ENCODE measurements at places on chromosomes 5 and 9.

- no peak for DNase-seq
Measured at GRCh38 chr5:55773057-55773456, 35.2 kb downstream of the DDX4 start.

DNA sequence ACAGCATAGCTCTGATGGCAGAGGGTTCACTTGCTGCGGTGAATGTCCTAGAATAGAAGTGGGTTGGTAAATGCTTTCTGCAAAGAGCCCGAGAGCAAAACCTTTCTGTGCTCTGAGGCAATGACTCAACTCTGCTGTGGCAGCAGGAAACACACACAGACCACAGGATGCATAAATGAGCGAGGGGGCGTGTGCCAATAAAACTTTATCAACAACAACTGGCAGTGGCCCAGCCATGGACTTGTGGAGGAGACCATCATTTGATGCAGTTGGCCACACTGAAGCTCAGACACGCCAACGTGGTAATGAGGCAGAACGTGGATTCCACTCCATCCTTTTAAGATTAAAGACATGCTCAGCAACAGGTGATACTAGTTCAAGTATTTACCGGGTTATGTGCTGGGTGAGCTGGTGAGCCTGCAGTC is 6.8 kb downstream of the MRPL36 start:
- no peak for DNase-seq

DNA sequence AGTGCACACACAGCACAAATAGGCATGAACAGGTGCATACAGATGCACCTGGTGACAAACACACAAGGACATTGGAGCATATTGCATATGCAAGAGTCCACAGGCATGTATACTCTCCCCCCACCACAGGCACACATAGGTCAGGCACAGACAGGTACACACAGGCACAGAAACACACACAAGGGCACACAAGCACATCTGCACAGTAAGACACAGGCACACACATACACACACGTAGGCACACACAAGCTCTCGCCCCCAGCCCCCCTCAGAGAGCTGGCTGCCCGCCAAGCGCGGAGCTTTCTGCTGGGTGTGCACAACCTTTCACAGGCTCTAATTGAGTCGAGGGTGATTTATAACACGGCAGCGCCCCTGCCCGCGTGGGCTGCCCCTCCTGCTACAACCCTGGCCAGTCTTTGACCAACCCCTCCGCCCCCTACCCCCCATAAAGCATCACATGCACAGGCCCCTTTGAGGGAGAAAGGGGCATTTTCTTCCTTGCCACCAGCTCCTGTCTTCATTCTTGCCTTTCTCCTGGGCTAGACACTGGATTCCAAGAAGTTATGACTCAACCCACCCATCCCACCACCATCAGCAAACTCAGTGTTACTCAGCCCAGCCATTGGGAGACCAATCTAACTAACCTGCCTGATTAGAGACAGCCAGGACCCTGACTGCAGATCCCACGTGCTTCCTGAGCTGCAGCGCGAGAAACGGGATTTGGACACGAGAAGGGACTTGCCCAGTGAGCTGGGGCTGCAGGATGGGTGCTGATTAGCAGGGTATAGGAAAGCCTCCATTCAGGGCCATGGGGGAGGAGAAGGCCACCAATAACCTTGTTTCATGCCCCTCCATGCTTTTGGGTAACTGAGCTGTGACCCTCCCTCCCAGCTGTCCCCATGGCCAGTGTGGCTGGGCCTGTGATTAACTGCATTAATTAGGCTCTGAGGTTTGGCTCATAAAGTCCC is 42.8 kb upstream of the PSD2 start:
- DNase-seq, result no peak

DNA sequence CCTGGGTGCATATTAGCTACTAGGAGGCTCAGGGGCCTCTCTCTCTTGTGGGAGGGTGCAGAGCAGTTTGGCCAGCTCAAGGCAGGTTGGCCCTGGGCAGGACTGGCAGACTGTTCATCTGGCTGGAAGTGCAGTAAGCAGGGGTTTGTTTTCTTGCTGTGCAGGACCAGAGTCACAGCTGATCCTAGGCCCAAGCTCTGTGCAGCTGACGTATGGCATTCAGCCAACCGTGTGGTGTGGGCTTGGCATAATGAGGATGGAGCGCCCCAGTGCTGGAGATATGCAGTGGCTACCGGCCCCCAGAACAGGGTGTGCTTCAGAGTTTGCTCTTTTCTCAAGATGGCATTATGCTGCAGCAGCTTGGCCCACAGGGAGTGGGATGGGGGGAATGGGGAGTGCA is 31.0 kb upstream of the PHF24 start:
- no peak for DNase-seq

DNA sequence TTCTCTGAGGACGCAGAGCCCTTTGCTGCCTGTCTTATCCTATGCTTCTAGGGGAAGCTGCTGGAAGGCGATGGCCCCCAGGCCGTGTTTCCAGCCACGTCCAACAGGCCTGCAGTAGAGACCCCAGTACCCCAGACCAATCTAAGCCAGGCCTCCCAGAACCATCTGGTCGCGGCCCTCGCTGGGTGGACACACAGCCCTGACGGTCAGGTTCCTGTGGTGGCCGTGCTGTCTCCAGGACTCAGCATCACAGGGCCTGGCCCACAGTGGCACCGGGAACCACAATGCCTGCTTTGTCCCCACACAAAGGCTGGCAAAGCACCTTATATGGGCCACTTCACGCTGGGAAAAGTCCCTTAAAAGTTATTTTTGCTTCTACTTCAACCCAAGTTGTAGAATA is 44.5 kb downstream of the SEMA4D start:
- no peak for DNase-seq

DNA sequence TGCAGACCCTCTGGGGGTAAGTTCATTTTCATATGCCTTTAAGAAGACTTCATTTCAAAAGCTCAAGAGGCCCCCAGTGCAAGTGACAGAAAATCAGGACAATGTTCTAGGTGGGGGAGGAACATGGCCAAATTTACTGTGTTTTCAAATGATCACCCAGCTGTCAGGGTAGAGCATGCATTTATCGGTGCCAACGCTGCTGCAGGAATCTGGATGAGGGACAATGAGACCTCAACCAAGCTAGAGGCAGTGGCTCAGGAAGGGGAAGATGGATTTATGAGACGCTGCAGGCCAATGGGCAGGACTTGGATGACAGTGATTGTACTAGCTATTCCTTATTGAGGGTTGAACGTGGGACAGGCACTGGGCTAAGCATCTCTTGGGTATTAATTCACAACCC is 278.4 kb downstream of the ASTN2 start:
- no peak for DNase-seq

DNA sequence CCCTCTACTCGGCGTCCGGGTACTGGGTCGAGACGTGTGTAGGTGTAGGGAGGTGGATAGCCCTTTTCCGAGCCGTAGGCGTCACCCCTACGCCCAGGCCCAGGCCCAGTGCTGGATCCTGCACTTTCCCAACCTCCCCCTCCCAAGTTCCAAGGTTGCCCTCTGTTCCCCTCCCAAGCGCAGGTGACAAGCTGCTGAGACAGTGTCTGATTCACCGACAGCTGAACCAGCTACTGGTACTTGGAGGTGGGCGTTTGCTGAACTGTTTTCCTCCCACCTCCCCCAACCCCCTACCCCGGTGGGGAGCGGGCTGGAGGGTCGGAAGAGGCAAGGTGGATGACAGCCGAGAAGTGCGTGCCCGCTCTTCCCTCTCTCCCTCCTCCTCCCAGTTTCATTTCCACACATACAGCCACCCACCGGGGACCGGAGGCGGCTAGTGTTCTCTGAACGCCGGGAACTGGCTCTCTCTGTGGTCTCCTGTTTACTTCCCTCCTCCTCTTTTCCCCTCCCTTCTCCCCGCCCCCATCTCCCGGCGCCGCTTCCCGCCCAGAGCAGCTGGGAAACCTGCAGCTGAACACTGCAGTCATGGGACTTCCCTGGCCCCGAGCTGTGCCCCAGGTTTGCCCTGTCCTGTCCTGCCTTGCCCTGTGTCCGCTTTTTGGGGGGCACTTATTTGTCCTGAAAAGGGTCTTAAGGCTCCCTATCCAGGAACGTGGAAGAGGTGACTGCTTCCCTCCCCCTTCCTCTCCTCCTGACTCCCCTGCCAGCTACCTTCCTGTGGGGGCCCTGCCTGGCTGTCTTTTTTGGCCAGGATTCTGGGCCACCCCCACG is 6.2 kb upstream of the KLF9 start:
- no peak for DNase-seq

DNA sequence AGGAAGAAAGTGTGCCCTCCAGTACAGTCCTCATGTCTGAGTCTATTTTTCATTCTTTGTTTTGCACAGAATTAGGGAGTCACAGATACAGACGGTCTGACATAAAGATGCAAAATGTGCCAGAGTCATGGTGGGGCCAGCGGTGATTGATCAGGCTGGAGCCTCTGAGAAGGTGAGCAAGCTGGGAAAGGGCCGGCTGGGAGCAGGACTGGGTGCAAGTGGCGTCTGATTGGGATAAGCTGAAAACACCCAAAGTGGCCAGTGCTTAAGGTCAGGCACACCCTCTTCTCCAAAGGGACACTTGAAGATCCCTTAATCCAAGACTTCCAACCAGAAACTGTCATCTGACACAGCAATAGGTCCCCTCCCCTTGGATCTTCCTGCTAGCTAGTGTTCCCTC is 32.6 kb downstream of the FSTL4 start:
- DNase-seq, result no peak

GRCh38 chr5:179550511-179551342 is at the start of gene RUFY1:
TSS of gene RUFY1 (plus strand) at chr5:179550554. CDS start at chr5:179550570, 16 bp downstream.
- no peak for DNase-seq

- DNase-seq, result no peak
Measured at GRCh38 chr9:33167972-33168461, 881 bp upstream of the B4GALT1 start.

- no peak for DNase-seq
Measured at GRCh38 chr9:37839496-37840461, 39.2 kb downstream of the DCAF10 start.

- DNase-seq, result no peak
Measured at GRCh38 chr5:123093111-123093600, 4.1 kb downstream of the PRDM6 start.

DNA sequence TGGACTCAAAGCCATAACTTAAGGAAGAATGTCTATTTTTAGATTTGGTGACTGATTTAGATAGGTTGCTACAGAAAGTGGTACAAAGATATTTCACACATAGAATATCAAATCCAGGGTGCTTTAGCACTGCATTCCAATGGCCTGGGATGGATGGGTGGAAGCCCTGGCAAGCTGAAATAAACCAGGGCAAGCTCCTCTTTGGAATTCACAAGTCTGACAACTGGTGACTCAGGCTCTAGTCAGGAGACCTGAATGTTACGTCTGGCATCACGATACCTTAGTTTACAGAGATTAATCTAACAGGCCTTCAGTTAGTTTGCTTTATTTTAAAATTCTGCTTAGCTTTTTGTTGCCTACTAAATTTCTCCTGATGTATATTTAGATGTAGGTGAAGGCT is 144.0 kb downstream of the TMC1 start:
- no peak for DNase-seq

- no peak for DNase-seq
Measured at GRCh38 chr9:112599732-112600131, 113.1 kb downstream of the KIAA1958 start.

GRCh38 chr5:67234671-67235176 is 38.1 kb upstream of the CD180 start:
- DNase-seq, result no peak

GRCh38 chr5:62649476-62650113 is 71.0 kb downstream of the LRRC70 start:
- no peak for DNase-seq

- DNase-seq, result no peak
Measured at GRCh38 chr9:14752871-14753270, 30.3 kb upstream of the CER1 start.

- DNase-seq, result no peak
Measured at GRCh38 chr5:68176253-68176652, 39.3 kb upstream of the PIK3R1 start.

- no peak for DNase-seq
Measured at GRCh38 chr9:22244139-22245011, 202.2 kb upstream of the DMRTA1 start.

- no peak for DNase-seq
Measured at GRCh38 chr5:174371600-174372094, 326.1 kb downstream of the NSG2 start.

GRCh38 chr5:95861864-95862561 is 39.5 kb upstream of the GLRX start:
- DNase-seq, result no peak

GRCh38 chr9:97564291-97565175 is 63.1 kb downstream of the TMOD1 start:
- DNase-seq, result no peak

- no peak for DNase-seq
Measured at GRCh38 chr5:107476783-107477182, 194.0 kb downstream of the EFNA5 start.

DNA sequence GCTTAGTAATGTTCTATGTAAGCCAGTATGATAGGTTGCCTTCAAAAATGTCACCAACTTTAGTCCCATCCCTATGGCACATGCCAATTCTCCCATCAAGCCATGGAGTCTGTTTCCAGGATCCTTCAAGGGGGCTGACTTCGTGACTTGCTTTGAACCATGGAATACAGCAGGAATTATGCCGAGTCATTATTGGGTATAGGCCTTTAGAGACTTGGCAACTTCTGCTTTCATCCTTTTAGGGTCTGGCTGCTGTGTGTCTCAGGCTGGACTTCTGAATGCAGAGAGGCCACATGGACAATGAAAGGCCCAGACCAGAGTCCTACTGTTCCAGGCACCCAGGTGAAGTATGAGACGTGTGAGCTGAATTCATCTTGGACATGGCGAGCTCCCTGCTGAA is 109.8 kb downstream of the DENND1A start:
- DNase-seq, result no peak

- peak; percentile 54 for DNase-seq
Measured at GRCh38 chr5:59317023-59317773, 576.3 kb downstream of the PDE4D start.

DNA sequence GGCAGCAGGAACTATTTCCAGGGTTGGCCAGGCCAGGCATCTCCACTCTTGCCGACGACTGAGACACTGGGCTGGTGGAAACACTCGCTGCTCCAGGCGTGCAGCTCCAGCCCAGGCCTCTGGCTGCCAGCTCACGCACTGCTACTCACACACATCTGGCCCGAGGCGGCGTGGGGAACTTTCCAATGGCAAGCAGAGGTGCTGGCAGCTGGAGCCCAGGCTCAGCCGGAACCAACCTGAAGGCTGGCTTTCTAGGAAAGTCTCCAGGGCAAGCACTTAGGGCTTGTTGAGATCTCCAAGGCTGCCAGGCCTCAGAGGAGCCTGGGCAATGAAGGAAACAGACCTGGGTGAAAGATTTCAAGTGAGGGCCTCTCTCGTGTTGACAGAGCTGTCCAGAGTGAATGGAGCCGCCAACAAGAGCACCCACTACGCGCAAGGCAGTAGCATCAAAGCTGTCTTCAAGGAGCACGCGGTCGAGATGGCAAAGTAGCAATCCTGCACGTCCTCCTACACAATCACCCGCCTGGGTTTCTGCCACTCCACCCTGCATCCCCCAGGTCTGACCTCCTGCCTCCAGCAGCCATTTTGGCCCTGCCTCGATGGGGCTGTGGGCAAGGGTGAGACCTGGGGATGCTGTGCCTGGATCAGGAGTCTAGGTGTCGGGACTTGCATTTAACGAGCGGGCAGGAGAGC is 14.4 kb downstream of the SH3PXD2B start:
- DNase-seq, result no peak

- no peak for DNase-seq
Measured at GRCh38 chr9:115757461-115757860, 396.1 kb upstream of the PAPPA start.

- no peak for DNase-seq
Measured at GRCh38 chr5:176629853-176630680, at the start of the genes EIF4E1B and SNCB. TSS of gene EIF4E1B (plus strand) at chr5:176630675. CDS start at chr5:176642788, 12,113 bp downstream. TSS of gene SNCB (minus strand) at chr5:176630534. CDS start at chr5:176629654, 880 bp downstream.

- DNase-seq, result no peak
Measured at GRCh38 chr9:88682431-88682831, 147.5 kb downstream of the NXNL2 start.

GRCh38 chr9:567128-567746 is 274.3 kb upstream of the DMRT1 start:
- no peak for DNase-seq
